ENCODE measurements at places on chromosomes 12 and 14. TPM values are rescaled to one million over a fixed set of nuclear protein-coding genes. Genes with fewer than 3 reads are reported as not detected.

GRCh38 chr12:127209318-127209717 lies 1057.7 kb upstream of the TMEM132C start:
- DNase-seq, result no peak

- DNase-seq, result no peak
These were observed at the start of gene HVCN1 for GRCh38 chr12:110688446-110689280. Gene HVCN1 (minus strand): TSS chr12:110689115. CDS start chr12:110683245, 5,870 bp downstream.

DNA sequence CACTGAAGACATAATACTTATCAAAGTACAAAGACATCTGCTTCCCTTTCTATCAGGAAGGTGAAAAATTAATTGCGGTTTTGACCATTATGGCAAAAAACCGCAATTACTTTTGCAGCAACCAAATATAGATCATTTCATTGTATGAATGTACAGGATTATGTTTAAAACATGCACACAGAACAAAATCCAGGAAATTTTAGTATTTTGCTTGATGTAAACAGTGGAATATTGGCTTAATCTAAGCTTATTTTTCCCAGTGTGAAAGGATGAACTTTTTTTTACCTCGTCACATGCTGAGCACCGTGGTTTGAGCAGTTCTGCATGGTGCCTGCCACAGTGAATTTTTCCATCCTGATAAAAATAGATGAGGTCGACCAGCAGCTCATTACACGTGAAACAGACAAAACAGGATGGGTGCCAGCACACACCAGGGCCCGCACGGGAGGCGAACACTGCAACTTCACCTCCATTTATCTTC lies 121.2 kb downstream of the PRICKLE1 start:
- no peak for DNase-seq

DNA sequence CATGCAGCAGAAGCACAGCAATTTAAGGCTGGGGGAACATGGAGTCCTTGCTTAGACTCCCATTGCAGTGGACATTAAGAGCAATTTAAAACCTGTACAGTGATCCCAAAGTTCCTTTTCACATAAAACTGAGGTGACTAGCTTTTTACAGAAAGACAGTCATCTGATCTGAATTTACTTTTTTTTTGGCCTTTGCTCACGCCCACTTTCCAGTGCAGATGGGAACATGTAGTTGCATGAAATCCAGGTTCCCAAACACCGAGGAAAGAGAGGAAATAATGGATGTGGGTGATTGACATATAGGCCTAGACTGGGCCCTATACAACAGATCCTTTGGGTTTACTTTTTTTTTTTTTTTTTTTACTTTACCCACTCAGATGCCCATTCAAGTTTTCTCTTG lies 126.4 kb upstream of the PTPRB start:
- no peak for DNase-seq

Gene GPR84
- 0.79 TPM for total RNA-seq
